ENCODE measurements at places on chromosomes 2 and 18. TPM values are rescaled to one million over a fixed set of nuclear protein-coding genes. Genes with fewer than 3 reads are reported as not detected.

Gene NBAS
- 36.7 TPM for total RNA-seq

Gene SFTPB
- total RNA-seq, result not detected

Gene NAB1
- total RNA-seq, result 9.9 TPM

Gene UGT1A10
- total RNA-seq, result not detected

Gene SULT1C4
- total RNA-seq, result 0.50 TPM

Gene C18orf54
- total RNA-seq, result 3.7 TPM

Gene ITGB6
- 0.17 TPM for total RNA-seq

Gene DSC1
- total RNA-seq, result not detected

Gene PJVK
- total RNA-seq, result 0.84 TPM

Gene POU3F3
- total RNA-seq, result under 0.01 TPM

Gene TOGARAM2
- under 0.01 TPM for total RNA-seq

Gene AMER3
- not detected for total RNA-seq

Gene REG1A
- not detected for total RNA-seq

Gene LYPD1
- 0.34 TPM for total RNA-seq

Gene ARMC9
- total RNA-seq, result 12.3 TPM

Gene NLRC4
- not detected for total RNA-seq

Gene SEMA4F
- total RNA-seq, result 5.5 TPM

Gene ICA1L
- total RNA-seq, result 3.1 TPM

Gene TSPYL6
- not detected for total RNA-seq

Gene RAB31
- total RNA-seq, result 9.9 TPM

Gene MAPRE3
- total RNA-seq, result 1.3 TPM

Gene DNAJC5G
- not detected for total RNA-seq

Gene C1GALT1C1L
- 1.0 TPM for total RNA-seq

Gene PDE1A
- total RNA-seq, result not detected

Gene FRZB
- 1.2 TPM for total RNA-seq

Gene GALR1
- not detected for total RNA-seq

Gene CSRNP3
- total RNA-seq, result 1.7 TPM

Gene SIX2
- total RNA-seq, result under 0.01 TPM

Gene GPR17
- not detected for total RNA-seq

Gene MOGAT1
- total RNA-seq, result not detected

Gene TMEM200C
- total RNA-seq, result 1.5 TPM

Gene FANCL
- total RNA-seq, result 13.2 TPM

Gene UGT1A7
- not detected for total RNA-seq

Gene KIF1A
- not detected for total RNA-seq

Gene SLC4A5
- total RNA-seq, result under 0.01 TPM

Gene TMEM163
- not detected for total RNA-seq

Gene COPS9
- total RNA-seq, result 206 TPM

Gene DTNA
- 8.3 TPM for total RNA-seq

Gene LNPK
- 19.7 TPM for total RNA-seq

Gene GNLY
- not detected for total RNA-seq

Gene MAP3K19
- not detected for total RNA-seq

Gene TUBB8B
- not detected for total RNA-seq

Gene HNRNPLL
- total RNA-seq, result 31.8 TPM

Gene DPP4
- total RNA-seq, result 5.9 TPM

Gene C2orf15
- total RNA-seq, result not detected

Gene NPHP1
- total RNA-seq, result 8.4 TPM

Gene PLA2R1
- total RNA-seq, result 1.5 TPM

Gene TEX44
- total RNA-seq, result not detected

Gene SERPINB10
- total RNA-seq, result not detected

Gene SAG
- not detected for total RNA-seq

Gene OXER1
- total RNA-seq, result under 0.01 TPM

Gene CCL20
- 2.2 TPM for total RNA-seq

Gene COL4A4
- total RNA-seq, result 0.15 TPM
